ENCODE measurements at places on chromosomes 7 and 10. TPM values are rescaled to one million over a fixed set of nuclear protein-coding genes. Genes with fewer than 3 reads are reported as not detected.

NRAP gene
- 0.18 TPM for total RNA-seq

DNA sequence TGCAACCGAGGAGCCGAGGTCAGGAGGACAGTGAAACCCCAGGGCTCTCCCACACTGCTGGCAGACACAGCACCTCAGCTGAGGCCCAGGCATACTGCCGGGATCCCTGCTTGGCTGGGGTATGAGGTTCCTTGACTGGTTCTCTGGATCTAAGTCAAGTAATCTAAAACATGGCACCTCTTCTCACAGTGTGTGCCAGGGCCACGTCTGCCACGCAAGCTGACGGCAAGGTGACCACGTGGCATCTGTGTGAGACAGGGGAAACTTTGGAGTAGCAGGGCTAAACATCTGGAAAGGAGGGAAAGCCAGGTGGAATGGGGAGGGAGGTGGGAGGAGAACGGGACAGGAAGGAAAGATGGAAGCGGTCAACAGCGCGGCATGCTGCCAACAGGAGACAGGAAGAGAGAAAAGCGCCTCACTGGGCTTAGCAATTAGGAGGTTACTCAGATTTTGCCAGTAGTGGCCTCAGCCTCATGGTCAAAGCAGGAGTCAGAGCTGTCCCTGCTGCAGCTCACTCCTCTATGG, 103.7 kb downstream of the CXCL12 start:
- H3K4me1 ChIP-seq = no peaks in the 10 kb centered on the region
- DNase-seq = no peak
- H3K4me3 ChIP-seq = no peak overlapping the region
- no peaks in the 10 kb centered on the region for H3K27me3 ChIP-seq
- H3K36me3 ChIP-seq = no peaks in the 10 kb centered on the region
- H3K27ac ChIP-seq = no peak overlapping the region

CPA2 gene
- total RNA-seq = not detected

DNA sequence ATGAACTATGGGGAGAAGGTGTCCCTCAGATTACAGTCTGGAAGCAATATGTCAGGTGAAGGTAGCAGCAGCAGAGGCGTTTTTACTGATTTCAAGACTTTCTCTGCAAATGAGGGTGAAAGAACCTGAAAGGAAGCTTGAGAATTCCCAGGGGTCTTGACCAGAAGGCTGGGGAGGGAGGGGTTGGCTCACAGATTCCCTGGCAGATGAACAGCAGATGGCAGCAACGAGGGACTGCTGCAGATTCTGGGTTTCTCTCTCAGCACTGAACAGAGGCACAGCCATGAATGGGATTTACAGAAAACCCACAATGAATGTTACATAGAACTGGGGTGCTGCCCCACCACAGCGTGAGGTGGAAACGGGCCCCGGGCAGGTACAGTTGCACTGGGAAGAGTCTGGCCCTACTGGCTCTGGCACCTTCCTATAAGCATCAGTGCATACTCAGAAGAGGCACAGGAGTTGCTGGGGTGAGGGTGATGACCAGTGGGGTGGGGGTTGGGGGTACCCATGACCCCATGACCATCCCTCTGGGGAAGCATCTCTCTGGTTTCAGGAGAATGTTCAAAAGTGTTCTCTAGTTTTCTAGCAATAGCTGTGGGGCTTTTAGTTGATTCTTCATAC, 317.8 kb downstream of the SH2D4B start:
- no peak overlapping the region for H3K27ac ChIP-seq
- no peaks in the 10 kb centered on the region for H3K4me1 ChIP-seq
- no peaks in the 10 kb centered on the region for H3K36me3 ChIP-seq
- DNase-seq = peak; percentile 29
- no peaks in the 10 kb centered on the region for H3K27me3 ChIP-seq

CHAT gene
- total RNA-seq = not detected

- DNase-seq = no peak
- no peak overlapping the region for H3K27ac ChIP-seq
- no peak overlapping the region for H3K4me3 ChIP-seq
These were observed 119.1 kb downstream of the HIP1 start for GRCh38 chr7:75619636-75620035.

DNA sequence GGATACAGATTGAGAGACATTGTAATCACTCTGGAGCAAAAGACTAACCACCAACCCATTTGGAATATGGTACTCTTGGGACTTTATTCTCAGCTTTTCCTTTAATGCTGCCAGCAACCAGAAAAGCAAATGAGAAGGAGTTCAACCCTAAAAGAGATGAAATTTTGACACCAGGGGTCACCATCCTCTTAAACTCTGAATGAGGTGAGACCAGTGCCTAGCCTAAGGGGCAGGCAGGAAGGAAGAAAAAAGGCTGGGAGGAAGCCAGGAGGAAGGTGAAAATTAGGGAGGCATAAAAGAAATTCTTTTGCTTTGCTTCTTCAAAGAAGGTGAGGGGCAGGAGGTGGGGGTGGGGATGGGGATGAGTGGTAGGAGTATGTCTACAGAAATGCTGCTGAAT, 135.8 kb downstream of the JAZF1 start:
- no peak for DNase-seq
- H3K36me3 ChIP-seq = no peaks in the 10 kb centered on the region
- no peak overlapping the region for H3K27ac ChIP-seq
- no peaks in the 10 kb centered on the region for H3K27me3 ChIP-seq
- no peak overlapping the region for H3K4me3 ChIP-seq
- H3K4me1 ChIP-seq = no peaks in the 10 kb centered on the region

DNA sequence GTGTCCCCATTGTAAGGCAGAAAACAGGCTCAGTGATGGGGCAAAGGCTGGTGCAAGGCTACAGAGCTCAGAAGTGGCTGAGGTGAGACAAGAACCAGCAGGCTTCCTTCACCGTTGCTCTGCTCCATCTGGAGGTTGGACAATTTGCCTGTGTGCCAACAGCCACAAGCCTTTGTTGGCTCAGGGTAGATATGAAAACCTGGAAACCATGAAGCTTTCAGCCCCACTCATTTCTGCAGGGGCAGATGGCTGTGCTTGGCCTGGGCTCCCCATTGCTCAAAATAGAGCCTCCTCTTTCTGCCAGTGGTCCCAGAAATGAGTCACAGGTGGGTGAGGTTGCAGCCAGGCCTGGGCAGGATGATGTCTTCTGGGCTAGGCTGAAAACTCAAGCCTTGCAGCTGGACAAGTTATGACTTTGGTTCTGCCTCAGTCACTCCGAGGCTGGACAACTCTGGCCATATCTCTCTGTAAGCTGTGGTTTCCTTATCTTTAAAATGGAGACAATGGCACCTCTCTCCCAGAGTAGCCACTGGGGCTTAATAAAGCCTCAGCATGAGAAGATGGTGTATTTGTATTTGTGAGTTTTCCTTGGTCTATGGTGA, 12.2 kb upstream of the ZNF273 start:
- H3K4me3 ChIP-seq = no peak overlapping the region
- H3K36me3 ChIP-seq = no peaks in the 10 kb centered on the region
- no peak overlapping the region for H3K27ac ChIP-seq
- no peak for DNase-seq

- H3K27ac ChIP-seq = no peak overlapping the region
- no peaks in the 10 kb centered on the region for H3K4me1 ChIP-seq
- DNase-seq = no peak
- no peaks in the 10 kb centered on the region for H3K27me3 ChIP-seq
- H3K4me3 ChIP-seq = no peak overlapping the region
These were observed 70.2 kb downstream of the ANKRD26 start for GRCh38 chr10:27030060-27030459.

DNA sequence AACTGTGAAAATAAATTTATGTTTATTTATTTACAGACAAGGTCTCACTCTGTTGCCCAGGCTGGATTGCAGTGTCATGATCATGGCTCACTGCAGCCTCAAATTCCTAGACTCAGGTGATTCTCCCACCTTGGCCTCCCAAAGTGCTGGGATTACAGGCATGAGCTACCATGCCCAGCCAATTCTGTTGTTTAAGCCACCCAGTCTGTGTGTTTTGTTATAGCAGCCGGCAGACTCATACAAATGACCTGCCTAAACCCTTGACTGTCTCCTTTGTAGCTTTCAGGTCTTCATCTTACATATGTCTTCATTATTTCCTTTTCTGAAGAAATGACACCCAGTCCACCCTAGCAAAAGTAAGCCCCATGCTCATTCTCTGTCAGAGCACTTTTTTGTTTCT, 43.8 kb upstream of the KMT2C start:
- H3K4me3 ChIP-seq = no peak overlapping the region
- no peaks in the 10 kb centered on the region for H3K4me1 ChIP-seq
- DNase-seq = no peak
- H3K36me3 ChIP-seq = no peaks in the 10 kb centered on the region
- no peak overlapping the region for H3K27ac ChIP-seq

GRCh38 chr10:114498413-114499111, 94.3 kb upstream of the AFAP1L2 start:
- no peak overlapping the region for H3K27ac ChIP-seq
- no peak overlapping the region for H3K4me3 ChIP-seq
- H3K36me3 ChIP-seq = peaks cover 3% of the 10 kb centered on the region

GRCh38 chr10:133062635-133063034, 25.1 kb upstream of the ADGRA1 start:
- no peak overlapping the region for H3K27ac ChIP-seq
- DNase-seq = no peak
- no peaks in the 10 kb centered on the region for H3K27me3 ChIP-seq
- H3K4me3 ChIP-seq = no peak overlapping the region
- no peaks in the 10 kb centered on the region for H3K36me3 ChIP-seq
- H3K4me1 ChIP-seq = no peaks in the 10 kb centered on the region

IDI2 gene
- not detected for total RNA-seq

DNA sequence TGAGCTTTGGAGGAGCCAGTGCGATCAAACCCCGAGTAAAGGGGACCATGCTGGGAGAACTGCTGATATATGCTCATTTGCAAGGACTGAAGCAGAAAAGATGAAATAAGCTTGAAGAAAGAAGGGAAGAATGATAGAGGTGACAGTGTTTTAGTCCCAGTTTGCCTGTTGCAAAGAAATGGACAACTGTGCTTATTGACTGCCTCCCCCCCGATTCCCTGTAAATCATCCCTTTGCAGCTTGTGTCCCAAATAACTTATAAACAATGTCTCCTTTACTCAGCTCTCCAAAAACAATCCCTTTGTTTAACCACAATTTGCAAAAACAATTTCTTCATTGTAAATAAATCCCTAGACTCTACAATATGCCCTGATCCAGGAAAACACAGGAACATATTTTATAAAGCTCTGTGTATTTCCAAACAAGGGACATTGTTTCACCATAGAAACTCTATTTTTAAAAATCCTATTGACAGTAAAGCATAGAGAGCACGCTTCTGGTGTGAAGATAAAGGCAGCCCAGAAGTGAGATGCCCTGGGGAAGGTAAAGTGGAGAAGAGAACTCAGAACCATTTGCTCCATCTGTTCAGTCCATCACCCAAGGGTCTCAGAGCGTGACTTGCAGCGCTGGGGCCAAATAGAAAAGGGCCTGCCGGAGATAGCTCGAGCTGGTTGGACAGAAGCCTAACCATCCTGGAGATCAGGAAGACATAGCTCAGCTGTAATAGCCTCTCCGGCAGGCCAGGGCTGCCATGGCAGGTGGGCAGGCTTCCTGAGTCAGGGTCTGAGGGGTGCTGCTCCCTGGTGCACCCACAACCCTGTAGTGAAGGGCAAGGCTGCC, 280.5 kb downstream of the WDR11 start:
- H3K4me1 ChIP-seq = no peaks in the 10 kb centered on the region
- no peak for DNase-seq
- H3K4me3 ChIP-seq = no peak overlapping the region
- no peak overlapping the region for H3K27ac ChIP-seq
- H3K36me3 ChIP-seq = no peaks in the 10 kb centered on the region
- H3K27me3 ChIP-seq = no peaks in the 10 kb centered on the region

GHRHR gene
- total RNA-seq = not detected

DNA sequence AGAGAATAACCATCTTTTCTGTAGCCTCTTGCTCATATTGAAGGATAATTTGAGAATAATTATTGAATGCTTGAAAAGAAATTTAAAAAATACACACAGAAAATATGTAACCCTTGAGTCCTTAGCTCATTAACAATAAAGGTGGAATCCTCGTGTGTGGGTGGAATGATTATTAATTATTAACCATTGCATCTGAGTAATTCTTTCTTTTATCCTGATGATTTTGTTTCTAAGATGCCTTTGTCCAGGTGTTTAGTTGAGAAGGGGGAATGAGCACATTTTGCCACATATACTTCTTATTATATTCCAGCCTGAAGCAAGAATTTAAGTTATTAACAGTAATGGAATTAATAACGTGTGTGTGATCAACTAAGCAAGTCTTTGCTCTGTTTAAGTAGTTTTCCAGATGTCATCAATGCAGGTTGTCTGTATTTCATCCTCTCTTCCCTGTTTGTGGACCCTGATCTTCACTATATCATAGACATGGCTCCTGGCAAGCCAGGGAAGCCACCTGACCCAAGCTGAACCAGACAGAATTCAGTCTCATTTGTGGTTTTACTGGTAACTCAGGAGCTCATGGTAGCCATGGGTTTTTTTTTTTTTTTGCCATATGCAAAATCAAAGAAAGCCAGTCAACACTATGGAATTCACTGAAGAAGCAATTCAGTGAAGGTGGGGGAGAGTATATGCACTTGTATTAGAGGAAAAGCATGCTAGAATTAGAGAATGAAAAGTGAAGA, 144.3 kb downstream of the KIF20B start:
- H3K4me3 ChIP-seq = no peak overlapping the region
- H3K27ac ChIP-seq = no peak overlapping the region
- H3K4me1 ChIP-seq = no peaks in the 10 kb centered on the region
- H3K36me3 ChIP-seq = no peaks in the 10 kb centered on the region
- H3K27me3 ChIP-seq = no peaks in the 10 kb centered on the region

SYCE1 gene
- total RNA-seq = 1.6 TPM

MMP21 gene
- 0.11 TPM for total RNA-seq

- H3K27ac ChIP-seq = no peak overlapping the region
- no peaks in the 10 kb centered on the region for H3K27me3 ChIP-seq
- H3K4me3 ChIP-seq = no peak overlapping the region
- DNase-seq = no peak
These were observed 5.8 kb upstream of the C1QL3 start for GRCh38 chr10:16527452-16527851.

DNA sequence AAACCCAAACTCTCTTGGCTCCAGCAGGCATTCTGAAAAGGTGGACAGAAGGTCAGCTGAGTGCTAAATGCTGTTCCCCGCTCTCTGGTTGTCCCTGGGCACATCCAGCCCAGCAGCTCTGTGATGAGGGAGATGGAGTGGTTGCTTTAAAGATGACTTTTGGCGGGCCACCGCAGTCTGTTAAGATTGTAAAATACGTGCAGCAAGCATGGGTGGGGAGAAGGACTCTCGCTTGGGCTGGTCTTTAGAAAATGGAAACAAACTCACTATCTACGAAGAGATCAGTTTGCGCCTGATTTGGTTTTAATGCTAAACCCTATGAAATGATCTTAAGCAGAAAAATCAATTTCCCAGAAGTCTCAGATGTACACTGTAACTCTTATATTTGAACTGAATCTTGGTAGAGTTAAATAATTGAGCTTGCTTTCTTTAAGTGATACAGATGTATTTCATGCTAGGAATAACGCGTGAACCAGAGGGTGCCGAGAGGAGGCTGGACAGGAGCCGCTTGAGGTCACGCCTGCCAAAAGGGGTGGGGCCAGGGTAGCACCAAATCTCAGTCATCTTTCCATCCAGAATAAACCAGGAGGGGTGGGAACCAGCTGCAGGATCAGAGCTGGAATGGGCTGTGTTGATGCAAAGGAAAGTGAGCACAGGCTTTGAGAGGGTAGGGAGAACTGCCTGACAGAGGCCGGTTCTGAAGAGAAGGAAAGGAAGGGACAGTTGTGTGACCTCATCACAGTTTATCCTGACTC, 170.2 kb upstream of the MKI67 start:
- DNase-seq = no peak
- H3K27me3 ChIP-seq = no peaks in the 10 kb centered on the region
- H3K36me3 ChIP-seq = no peaks in the 10 kb centered on the region
- no peaks in the 10 kb centered on the region for H3K4me1 ChIP-seq
- H3K27ac ChIP-seq = no peak overlapping the region

- H3K27me3 ChIP-seq = no peaks in the 10 kb centered on the region
- no peak overlapping the region for H3K4me3 ChIP-seq
- DNase-seq = no peak
- no peaks in the 10 kb centered on the region for H3K4me1 ChIP-seq
- H3K27ac ChIP-seq = no peak overlapping the region
These were observed 60.5 kb upstream of the BET1 start for GRCh38 chr7:94064541-94065191.

PALD1 gene
- 1.2 TPM for total RNA-seq

Measured in right lobe of liver (tissue), 6 donors.